ENCODE measurements at places on chromosomes 11 and 22.

DNA sequence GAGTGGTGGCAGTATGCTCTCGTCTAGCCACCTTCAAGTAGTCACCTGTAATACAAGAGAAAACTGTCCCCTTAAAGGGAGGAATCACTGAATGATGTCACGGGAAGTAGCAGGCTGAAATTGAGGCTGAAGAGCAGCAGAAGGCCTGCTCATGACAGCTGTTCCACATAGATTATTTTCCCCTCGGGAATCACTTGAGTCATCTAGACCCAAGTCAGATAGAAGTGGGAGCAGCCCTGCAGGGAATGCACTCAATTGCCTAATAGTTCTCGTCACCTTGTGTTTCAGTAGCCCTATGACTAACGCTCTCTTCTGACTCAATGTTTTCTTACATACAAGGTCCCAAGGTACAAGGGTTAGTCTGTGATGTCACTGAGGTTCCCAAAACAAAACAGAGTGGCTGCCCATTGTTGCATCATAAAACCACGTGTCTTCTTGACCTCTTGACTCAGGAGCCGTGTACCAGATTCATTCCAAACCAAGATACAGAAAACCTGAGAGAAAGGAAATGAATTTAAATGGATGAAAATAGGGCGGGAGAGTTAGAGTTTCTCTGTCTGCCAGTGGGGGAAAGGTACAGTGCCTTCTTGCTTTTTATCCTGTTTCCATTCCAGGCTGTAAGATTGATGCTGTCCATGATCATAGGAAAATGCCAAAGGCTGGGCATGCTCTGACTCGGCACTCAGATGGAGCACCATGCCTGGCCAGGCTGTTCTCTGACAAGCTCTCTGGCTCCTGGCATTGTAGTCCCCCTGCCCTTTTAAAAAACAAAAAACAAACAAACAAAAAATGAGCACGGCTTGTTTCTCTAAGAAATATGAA, 21.6 kb upstream of the C11orf96 start:
- DNase-seq: peak; percentile 74

DNA sequence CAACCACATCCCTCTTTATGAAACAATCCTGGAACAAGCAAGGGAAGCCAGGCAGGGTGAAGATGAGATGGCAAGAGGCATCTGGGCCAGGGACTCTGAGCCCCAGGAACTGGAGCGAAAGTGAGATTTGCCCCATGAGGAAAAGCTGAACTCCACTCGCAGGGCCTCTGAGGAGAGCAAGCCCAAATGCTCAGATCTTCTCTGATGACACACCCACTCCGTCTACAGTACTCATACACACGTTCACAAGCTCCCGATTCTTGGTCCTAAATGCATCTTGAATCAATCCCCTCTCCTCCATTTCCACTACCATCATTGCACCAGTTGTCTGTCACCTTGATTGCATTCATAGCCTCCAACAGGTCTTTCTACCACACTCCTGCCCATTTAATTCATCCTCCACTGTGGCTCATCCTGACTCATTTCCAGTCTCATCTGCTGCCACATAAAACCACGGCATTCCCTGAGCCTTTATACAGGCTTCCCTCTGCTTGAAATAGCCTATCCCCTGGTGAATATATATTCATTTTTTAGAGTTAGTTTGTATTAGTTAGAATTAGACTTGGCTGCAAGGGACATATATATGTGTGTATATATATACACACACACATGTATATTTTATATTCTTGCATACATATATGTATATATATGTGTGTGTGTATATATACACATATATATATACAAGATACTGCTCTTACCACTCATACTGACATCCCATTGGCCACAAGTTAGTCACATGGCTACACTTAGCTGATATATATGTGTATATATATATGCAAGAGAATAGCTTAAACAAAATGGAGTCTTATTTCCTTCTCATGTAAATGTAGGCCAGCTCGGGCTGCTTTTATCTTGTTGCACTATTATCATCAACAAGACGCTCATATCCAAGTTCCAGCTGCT, 1.4 kb upstream of the APOA5 start:
- peak; percentile 24 for DNase-seq

GRCh38 chr11:92782806-92783205, 186.6 kb upstream of the MTNR1B start:
- no peak for DNase-seq

DNA sequence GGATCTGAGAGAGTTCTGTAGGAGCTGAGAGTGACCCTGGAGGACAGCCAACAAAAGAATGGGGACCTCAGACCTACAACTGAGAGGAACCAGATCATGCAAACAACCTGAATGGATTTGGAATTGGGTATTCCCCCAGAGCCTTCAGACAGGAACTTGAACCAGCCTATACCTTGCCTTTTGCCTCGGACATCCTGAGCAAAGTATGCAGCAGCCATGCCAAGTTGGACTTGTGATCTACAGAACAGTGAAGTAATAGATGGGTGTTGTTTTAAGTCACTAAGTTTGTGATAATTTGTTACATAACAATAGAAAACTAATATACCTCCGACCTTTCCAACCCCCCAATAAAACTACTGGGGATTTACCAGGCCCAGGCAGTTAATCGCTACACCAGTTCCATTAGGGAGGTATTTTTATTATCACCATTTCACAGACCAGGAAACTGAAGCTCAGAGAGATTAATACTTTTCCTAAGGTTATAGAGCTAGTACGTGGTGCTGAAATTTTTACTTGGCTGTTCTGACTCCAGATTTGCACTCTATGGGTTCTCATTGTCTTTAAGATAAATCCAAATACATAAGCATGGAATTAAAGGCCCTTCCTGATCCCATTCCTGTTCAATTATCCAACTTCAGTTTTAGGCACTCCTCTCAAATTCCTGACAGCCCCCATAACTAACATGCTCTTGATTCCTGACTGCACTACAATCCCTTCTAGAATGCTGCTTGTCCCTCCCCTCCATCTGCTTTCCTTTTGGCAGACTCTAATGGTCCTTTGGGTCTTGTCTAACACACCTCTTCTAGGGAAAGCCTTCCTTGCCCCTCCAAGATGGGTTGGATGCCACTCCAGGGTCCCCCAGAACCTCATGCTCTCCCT, 1.7 kb upstream of the RASSF10 start:
- no peak for DNase-seq

GRCh38 chr11:82981852-82982251, 80.3 kb downstream of the DDIAS start:
- no peak for DNase-seq

GRCh38 chr22:27844656-27845591, 43.4 kb upstream of the MN1 start:
- no peak for DNase-seq

- DNase-seq: no peak
Measured at GRCh38 chr11:14070896-14071295, 108.4 kb downstream of the SPON1 start.

DNA sequence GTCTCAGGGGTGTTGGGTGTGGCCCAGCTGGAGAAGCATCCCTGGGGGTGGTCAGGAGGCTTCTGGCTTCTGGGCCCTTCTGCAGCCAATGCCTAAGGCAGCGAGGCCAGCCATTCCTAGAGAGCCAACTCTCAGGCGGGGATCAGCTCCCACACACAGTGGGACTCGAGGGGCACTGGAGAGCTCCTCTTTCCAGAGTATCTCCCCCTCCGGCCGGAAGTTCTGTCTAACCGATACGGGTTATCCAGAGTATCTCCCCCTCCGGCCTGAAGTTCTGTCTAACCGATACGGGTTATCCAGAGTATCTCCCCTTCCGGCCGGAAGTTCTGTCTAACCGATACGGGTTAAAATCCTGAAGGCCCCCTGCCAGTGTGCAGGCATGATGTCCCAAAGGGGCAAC, 71.2 kb upstream of the B3GAT1 start:
- DNase-seq: no peak

- peak; percentile 96 for DNase-seq
Measured at GRCh38 chr11:12224537-12224893, 114.1 kb downstream of the MICAL2 start.

- DNase-seq: no peak
Measured at GRCh38 chr11:32428665-32429303, 6.6 kb downstream of the WT1 start.
